ENCODE measurements at places on chromosomes 13 and 19. TPM values are rescaled to one million over a fixed set of nuclear protein-coding genes. Genes with fewer than 3 reads are reported as not detected.

The KLF5 gene
- 11.2 TPM for polyA plus RNA-seq

The ELSPBP1 gene
- polyA plus RNA-seq, result not detected

The DIRAS1 gene
- polyA plus RNA-seq, result 12.5 TPM

The SIGLEC7 gene
- not detected for polyA plus RNA-seq

The PCDH20 gene
- not detected for polyA plus RNA-seq

The TFDP1 gene
- polyA plus RNA-seq, result 79.7 TPM

The FGF22 gene
- not detected for polyA plus RNA-seq

The CYP2F1 gene
- polyA plus RNA-seq, result not detected

Data from AG04450 (cell line).